PC-9 (cell line): ENCODE measurements at places on chromosomes 16 and 17. TPM values are rescaled to one million over a fixed set of nuclear protein-coding genes. Genes with fewer than 3 reads are reported as not detected.
A peak's percentile ranks its signal among the peaks of the same experiment; 100 is the strongest.

Gene CMTM1
- 6.1 and 9.4 TPM in 2 replicates for total RNA-seq

Gene SKAP1
- total RNA-seq, result 0.31 and 0.85 TPM in 2 replicates

Gene P4HB
- 636 and 782 TPM in 2 replicates for total RNA-seq

Gene CA7
- not detected in 2 replicates for total RNA-seq

DNA sequence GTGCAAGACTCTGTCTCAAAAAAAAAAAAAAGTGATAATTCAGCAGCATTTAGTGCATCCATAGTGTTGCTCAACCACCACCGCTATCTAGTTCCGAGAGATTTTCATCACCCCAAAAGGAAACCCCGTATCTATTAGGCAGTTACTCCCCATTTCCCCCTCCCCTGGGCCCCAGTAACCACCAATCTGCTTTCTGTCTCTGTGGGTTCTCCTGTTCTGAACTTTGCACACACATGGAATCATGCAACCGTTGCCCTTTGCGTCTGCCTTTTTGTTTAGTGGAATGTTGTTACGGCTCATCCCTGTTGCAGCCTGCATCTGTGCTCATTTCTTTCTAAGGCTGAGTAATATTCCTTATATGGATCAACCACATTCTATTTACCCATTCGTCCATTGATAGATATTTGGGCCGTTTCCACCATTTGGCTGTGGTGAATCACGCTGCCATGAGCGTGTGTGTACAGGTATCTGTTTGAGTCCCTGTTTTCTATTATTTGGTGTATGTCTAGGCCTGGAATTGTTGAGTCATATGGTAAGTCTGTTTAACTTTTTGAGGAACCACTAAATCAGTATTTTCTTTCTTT is 8.7 kb upstream of the SYNGR2 start:
- no peaks in the 10 kb centered on the region for H3K4me1 ChIP-seq
- H3K27me3 ChIP-seq, result no peaks in the 10 kb centered on the region
- H3K27ac ChIP-seq, result no peak overlapping the region
- no peak overlapping the region for H3K4me3 ChIP-seq

GRCh38 chr17:19332371-19333131 is 30.0 kb downstream of the B9D1 start:
- H3K4me1 ChIP-seq, result peaks cover 2% of the 10 kb centered on the region
- no peaks in the 10 kb centered on the region for H3K27me3 ChIP-seq
- no peaks in the 10 kb centered on the region for H3K36me3 ChIP-seq
- no peak overlapping the region for H3K27ac ChIP-seq

- no peak for DNase-seq
- no peaks in the 10 kb centered on the region for H3K36me3 ChIP-seq
- H3K27ac ChIP-seq, result no peak overlapping the region
- H3K4me1 ChIP-seq, result no peaks in the 10 kb centered on the region
- peaks cover 70% of the 10 kb centered on the region for H3K27me3 ChIP-seq
- H3K4me3 ChIP-seq, result no peak overlapping the region
These were observed 6.7 kb downstream of the SLC35G3 start for GRCh38 chr17:35187481-35187880.

- H3K36me3 ChIP-seq, result no peaks in the 10 kb centered on the region
- H3K4me1 ChIP-seq, result no peaks in the 10 kb centered on the region
- no peaks in the 10 kb centered on the region for H3K27me3 ChIP-seq
- no peak overlapping the region for H3K27ac ChIP-seq
- H3K4me3 ChIP-seq, result no peak overlapping the region
These were observed 672.4 kb downstream of the CDH11 start for GRCh38 chr16:64449506-64449905.

- H3K27me3 ChIP-seq, result no peaks in the 10 kb centered on the region
- DNase-seq, result no peak
- no peak overlapping the region; the same call in 1 of the 2 replicates for H3K27ac ChIP-seq
These were observed 16.8 kb downstream of the CPD start for GRCh38 chr17:30395398-30396022.

DNA sequence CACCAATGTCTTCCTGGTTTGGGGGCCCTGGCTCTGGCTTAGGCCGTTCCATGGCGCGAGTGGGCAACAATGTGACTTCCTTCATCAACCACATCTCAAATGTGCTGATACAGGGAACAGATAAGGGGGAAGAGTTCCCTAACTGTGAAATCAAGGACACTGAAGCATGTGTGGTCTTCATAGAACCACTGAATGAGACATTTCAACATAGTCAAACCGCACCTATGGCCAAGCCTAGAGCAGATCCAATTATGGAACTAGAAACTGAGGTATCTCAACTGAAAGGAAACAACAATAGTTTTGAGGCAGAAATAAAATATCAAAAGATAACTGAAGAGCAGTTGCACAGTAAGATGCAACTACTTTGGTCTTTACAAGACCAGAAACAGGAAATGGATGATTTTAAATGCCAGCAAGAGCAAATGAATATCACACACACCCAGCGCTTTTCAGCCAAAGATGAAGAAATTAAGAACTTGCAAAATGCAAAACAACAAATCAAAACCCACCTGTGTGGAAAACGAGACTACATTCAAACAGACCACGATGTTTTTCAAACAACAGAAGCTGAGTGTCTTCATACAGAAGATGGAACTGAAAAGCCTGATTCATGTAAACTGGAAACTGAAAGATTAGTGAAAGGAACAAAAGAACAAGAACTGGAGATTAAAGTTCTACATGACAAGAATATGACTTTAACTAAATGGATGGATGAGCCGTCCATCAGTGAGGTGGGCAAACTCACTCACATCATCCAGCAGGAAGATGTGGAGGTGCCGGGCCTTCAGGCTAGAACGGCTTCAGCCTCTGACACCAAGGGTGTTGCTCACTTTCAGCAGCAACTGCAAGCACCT is 18.1 kb upstream of the LCMT1 start:
- H3K4me3 ChIP-seq, result no peak overlapping the region
- H3K36me3 ChIP-seq, result no peaks in the 10 kb centered on the region
- no peak overlapping the region for H3K27ac ChIP-seq
- no peak for DNase-seq
- no peaks in the 10 kb centered on the region for H3K4me1 ChIP-seq

GRCh38 chr17:40625311-40625710 is 22.3 kb downstream of the SMARCE1 start:
- H3K4me1 ChIP-seq, result no peaks in the 10 kb centered on the region
- 0 out of 2 replicates have a peak, but pooled peaks cover 10% of the 10 kb centered on the region for H3K36me3 ChIP-seq
- H3K27me3 ChIP-seq, result no peaks in the 10 kb centered on the region
- no peak for DNase-seq

- no peak overlapping the region for H3K27ac ChIP-seq
- no peak overlapping the region for H3K4me3 ChIP-seq
- no peaks in the 10 kb centered on the region for H3K4me1 ChIP-seq
These were observed 20.1 kb downstream of the CPNE2 start for GRCh38 chr16:57112403-57113041.

GRCh38 chr17:73949903-73950592 is 253.4 kb upstream of the RPL38 start:
- no peaks in the 10 kb centered on the region for H3K36me3 ChIP-seq
- no peak overlapping the region for H3K27ac ChIP-seq
- no peak for DNase-seq
- H3K4me1 ChIP-seq, result no peaks in the 10 kb centered on the region
- H3K27me3 ChIP-seq, result peaks cover 62% of the 10 kb centered on the region

DNA sequence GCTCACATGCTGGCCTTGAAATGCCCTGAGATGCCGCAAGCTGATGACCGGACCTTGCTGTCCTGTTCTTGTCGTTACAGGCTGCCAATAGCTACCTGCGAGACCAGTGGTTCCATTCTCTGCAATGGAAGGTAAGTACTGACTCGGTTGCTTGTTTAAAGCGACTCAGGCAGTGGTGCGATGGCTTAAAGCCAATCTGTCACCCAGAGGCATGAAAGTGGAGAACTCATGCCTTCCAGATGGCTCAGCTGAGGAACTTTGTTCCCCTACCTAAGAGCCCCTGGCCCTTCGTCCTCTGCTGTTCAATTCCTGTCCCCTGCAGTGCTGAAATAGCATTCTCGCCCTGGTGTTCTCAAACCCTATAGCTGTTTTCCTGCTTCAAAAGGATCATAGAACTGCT is 158.3 kb upstream of the PLCG2 start:
- peaks cover 20% of the 10 kb centered on the region for H3K4me1 ChIP-seq
- DNase-seq, result no peak
- no peak overlapping the region for H3K27ac ChIP-seq
- no peaks in the 10 kb centered on the region for H3K27me3 ChIP-seq

DNA sequence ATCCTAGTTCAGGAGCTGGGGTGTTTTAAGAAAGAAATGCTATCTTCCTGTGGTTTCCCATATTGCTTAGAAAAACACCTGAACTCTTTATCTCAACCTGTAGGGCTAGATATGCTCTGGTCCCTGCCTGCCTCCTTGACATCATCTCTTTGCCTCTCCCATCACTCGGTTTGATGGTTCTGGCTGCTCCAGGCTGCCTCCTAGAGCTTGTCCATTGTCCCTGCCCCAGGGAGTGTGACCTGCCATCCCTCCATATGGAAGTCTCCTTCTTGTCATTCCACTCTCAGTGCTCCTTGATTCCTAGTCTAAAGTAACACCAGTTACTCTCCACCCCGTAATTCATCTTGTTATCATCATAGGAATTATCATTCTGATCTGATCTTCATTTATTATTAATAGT is 369.0 kb upstream of the EEF2KMT start:
- H3K4me1 ChIP-seq, result no peaks in the 10 kb centered on the region
- H3K4me3 ChIP-seq, result no peak overlapping the region
- no peak for DNase-seq

DNA sequence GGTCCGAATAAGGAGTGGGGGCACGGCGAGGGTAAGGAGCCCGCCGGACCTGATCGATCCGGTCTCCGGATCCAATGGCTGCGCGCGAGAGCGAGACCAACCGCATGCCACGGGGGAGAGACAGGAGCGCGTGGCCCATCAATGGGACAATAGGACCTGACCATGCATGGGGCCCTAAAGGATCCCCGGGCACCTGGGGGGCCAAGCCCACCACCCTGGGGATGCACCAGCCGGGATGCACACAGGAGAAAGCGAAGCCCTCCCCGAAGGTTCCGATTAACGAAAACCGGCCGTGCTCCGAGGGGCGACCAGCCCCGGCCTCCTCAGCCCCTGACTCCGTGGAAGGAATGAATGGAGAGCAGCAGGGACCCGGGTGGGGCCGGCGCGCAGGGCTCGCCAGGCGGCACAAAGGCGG is 525 bp downstream of the JPT1 start:
- H3K27me3 ChIP-seq, result no peaks in the 10 kb centered on the region
- peaks cover 1% of the 10 kb centered on the region; the same call in 1 of the 2 replicates for H3K36me3 ChIP-seq
- peak overlapping the region; percentile 81 for H3K4me3 ChIP-seq
- no peak overlapping the region for H3K27ac ChIP-seq
- no peak for DNase-seq

- peaks cover 7% of the 10 kb centered on the region for H3K4me1 ChIP-seq
- no peak for DNase-seq
- H3K4me3 ChIP-seq, result no peak overlapping the region; the same call in 1 of the 2 replicates
- H3K27me3 ChIP-seq, result peaks cover 21% of the 10 kb centered on the region
- H3K27ac ChIP-seq, result no peak overlapping the region
These were observed 786 bp upstream of the CACNA1G start for GRCh38 chr17:50559674-50560184.

GRCh38 chr16:11248133-11248532 is 7.9 kb downstream of the SOCS1 start:
- no peaks in the 10 kb centered on the region for H3K27me3 ChIP-seq
- H3K27ac ChIP-seq, result no peak overlapping the region
- no peak for DNase-seq
- no peaks in the 10 kb centered on the region for H3K36me3 ChIP-seq
- H3K4me1 ChIP-seq, result no peaks in the 10 kb centered on the region
- H3K4me3 ChIP-seq, result no peak overlapping the region

GRCh38 chr16:48997081-48997615 is 284.5 kb downstream of the CBLN1 start:
- peaks cover 27% of the 10 kb centered on the region for H3K27me3 ChIP-seq
- no peak overlapping the region for H3K27ac ChIP-seq
- H3K4me1 ChIP-seq, result no peaks in the 10 kb centered on the region

GRCh38 chr16:8373676-8374431 is 216.5 kb downstream of the TMEM114 start:
- no peaks in the 10 kb centered on the region for H3K36me3 ChIP-seq
- H3K4me3 ChIP-seq, result no peak overlapping the region
- H3K27ac ChIP-seq, result no peak overlapping the region

DNA sequence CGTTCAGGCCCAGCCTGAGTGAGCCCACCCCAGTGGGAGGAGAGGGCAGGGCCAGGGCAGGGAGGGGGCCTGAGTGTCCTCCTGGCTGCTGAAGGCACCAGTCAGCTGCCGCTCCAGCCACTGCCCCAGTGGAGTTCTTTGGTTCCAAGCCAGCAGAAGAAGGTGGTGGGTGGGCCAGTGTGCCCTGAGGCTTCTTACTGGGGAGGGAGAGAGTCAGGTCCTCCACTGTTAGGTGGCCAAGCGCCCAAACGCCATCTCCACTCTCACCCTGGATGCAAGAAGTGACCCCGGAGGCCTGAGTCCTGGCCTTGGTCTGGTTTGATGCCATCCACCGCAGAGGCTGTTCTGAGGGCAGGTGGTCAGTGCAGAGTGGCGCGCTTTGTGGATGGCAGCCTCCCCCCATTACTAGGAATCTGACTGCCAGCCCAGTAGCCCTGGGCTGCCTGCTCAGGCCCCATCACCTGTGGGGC is 2.2 kb downstream of the RNF213 start:
- no peaks in the 10 kb centered on the region for H3K27me3 ChIP-seq
- H3K4me3 ChIP-seq, result no peak overlapping the region
- peaks cover 11% of the 10 kb centered on the region for H3K4me1 ChIP-seq
- H3K27ac ChIP-seq, result no peak overlapping the region

DNA sequence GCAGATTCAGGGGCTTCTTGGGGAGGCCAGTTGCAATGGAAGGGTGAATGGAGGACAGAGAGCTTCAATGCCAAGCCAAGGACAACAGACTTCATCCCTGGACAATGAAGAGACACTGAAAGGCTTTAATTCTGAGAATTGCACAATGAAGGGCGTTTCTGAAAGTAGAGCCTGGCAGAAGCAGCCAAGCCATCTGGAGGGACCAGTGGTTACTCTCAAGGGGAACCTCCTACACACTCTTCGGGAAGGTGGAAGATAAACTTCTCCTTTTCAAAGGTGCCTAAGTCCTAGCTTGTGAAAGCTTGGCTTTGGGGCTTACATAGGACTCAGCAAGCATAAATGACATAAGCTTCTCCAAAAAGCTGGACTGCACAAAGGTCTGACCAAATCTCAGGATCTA is 6.2 kb upstream of the CES1 start:
- H3K27ac ChIP-seq, result no peak overlapping the region
- H3K36me3 ChIP-seq, result no peaks in the 10 kb centered on the region
- peaks cover 30% of the 10 kb centered on the region for H3K4me1 ChIP-seq
- H3K27me3 ChIP-seq, result no peaks in the 10 kb centered on the region
